OCI-LY7 (cell line): ENCODE measurements at places on chromosomes 4 and X. TPM values are rescaled to one million over a fixed set of nuclear protein-coding genes. Genes with fewer than 3 reads are reported as not detected.

Gene APOOL
- total RNA-seq, result 14.3 TPM in 2 replicates

Gene HSPA4L
- not detected in 2 replicates for total RNA-seq

Gene TMSB15B
- 23.6 and 24.3 TPM in 2 replicates for total RNA-seq

Gene CORIN
- 0.40 TPM in 1 of 2 replicates, not detected in the other for total RNA-seq

Gene TECRL
- not detected in 2 replicates for total RNA-seq

GRCh38 chr4:99983289-99983943, 33.3 kb upstream of the H2AZ1 start:
- no peak for DNase-seq

DNA sequence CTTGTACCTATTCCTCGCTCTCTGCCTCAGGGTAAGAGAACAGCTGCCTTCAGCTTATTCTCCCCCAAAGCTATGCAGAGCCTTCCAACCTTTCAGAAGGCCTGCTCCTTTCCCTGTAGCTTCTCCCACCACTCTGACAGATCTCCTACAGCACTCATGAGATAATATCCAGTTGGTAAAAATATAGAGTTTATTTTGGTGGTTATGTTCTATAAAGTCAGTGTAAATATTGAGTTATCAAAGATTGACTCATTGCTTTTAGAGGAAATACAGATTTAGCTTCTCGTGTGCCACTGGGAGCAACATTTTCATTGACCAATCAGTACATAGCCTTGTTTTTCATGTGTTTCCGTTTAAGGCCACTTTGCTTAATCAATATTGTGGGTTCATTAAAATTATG, 216.2 kb upstream of the TECRL start:
- no peak for DNase-seq

DNA sequence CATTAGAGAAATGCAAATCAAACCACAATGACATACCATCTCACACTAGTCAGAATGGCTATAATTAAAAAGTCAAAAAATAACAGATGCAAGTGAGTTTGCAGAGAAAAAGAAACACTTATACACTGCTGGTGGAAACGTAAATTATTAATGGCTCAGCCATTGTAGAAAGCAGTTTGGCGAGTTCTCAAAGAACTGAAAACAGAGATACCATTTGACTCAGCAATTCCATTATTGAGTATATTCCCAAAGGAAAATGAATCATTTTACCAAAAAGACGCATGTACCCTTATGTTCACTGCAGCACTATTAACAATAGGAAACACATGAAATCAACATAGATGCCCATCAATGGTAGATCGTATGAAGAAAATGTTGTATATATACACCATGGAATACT, 75.0 kb downstream of the NAA11 start:
- no peak for DNase-seq

Gene FGFBP1
- not detected in 2 replicates for total RNA-seq

DNA sequence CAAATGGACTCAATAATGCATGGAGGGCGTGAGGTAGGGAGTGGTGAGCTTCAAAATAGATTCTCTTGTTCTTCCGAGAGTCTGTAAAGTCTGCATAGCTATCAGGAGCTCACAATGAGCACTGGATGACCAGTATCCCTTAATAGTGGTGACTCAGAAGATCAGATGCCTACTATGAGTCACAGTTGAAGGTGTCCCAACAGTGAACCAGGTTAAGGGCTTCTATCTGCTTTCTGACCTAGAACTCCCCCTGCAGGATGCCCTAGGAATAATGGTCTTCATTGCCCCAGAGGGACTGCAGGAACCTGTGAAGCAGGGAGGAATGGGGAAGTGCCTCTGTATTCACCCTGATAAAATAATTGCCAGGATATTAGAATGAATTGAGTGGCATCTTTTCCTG, 22.1 kb downstream of the DGKK start:
- DNase-seq, result peak; percentile 2

- no peak for DNase-seq
Measured at GRCh38 chr4:28435314-28435713, 1574.7 kb downstream of the STIM2 start.

- DNase-seq, result no peak
Measured at GRCh38 chrX:38824176-38824575, 22.9 kb downstream of the MID1IP1 start.

DNA sequence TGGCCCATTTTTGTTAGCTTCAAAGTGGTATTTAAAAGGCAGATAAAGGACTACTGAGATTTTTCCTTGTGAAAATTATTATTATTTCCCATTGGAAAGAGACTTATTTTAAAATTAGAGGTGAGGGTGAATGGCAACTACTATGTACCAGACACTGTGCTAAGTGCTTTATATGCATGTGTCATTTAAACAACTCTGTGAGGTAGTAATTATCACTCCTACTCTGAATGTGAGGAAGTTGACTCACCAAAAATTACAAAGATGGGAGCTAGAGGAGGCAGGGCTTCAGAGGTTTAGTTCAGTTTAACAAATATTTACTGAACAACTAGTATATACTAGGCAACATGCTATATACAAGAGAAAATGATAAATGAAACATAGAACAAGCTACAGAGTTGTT, 78.2 kb downstream of the MSL3 start:
- no peak for DNase-seq

- DNase-seq, result no peak
Measured at GRCh38 chr4:141730805-141731204, 94.4 kb downstream of the IL15 start.

Gene SOX3
- not detected in 2 replicates for total RNA-seq

- DNase-seq, result no peak
Measured at GRCh38 chr4:109083911-109084310, 218.5 kb downstream of the COL25A1 start.

DNA sequence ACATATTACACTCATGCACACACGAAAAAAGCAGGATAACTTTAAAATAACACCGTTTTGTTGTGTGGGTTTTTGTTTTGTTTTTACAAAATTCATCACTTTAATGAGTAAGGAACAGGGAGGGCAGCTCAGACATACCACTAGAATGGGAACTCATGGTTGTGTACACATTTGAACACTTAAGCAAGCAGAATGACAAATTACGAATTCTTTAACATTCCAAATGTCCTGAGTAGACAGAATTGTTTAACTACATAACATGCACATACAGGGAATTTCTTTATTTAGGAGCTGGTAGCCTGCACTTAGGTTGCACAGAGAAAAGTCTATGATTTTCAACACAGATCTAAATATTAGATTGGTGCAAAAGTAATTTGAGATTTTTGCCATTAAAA, 96.4 kb downstream of the ATP8A1 start:
- DNase-seq, result no peak

- no peak for DNase-seq
Measured at GRCh38 chr4:182537031-182537795, 294.0 kb downstream of the TENM3 start.

DNA sequence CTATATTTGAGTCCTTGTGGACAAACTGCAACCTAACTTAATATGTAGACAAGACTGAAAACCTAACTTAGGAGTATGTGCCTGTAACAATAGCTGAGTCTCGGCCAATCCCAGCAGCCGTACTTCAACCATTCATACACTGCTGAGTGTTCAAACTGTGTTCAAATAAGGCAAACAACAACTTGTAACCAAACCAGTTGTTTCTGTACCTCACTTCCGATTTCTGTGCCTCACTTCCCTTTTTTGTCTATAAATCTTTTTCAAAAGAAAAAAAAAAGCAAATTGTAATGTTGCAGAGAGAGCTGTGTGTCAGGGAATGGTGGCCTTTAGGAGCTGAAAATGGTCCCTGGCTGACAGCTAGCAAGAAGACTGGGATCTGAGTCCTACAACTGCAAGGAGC, 46.0 kb downstream of the GEMIN8 start:
- DNase-seq, result peak; percentile 47

GRCh38 chrX:71543316-71543715, 10.4 kb downstream of the OGT start:
- DNase-seq, result no peak

DNA sequence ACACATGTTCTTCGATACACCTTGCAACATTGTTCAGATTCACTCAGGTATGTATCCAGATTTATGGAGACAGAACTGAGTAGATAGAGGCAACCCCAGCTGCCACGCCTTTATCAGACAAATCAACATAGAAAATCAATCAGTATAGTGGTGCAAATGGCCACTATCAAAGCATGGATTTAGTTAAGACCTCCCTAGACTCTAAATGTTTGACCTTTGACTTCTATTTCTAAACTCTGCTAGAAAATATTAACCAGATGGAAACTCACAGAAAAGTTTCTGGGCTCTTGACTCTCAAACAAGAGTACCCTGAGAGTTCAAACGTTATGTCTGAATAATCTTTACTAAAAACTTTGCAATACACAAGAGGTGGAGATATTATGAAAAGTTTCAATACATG, 411.5 kb downstream of the IQCM start:
- no peak for DNase-seq

Gene ADAM29
- 1.1 and 1.2 TPM in 2 replicates for total RNA-seq

- no peak for DNase-seq
Measured at GRCh38 chrX:9759337-9759736, 6.3 kb downstream of the GPR143 start.

Gene COL25A1
- not detected in 2 replicates for total RNA-seq

DNA sequence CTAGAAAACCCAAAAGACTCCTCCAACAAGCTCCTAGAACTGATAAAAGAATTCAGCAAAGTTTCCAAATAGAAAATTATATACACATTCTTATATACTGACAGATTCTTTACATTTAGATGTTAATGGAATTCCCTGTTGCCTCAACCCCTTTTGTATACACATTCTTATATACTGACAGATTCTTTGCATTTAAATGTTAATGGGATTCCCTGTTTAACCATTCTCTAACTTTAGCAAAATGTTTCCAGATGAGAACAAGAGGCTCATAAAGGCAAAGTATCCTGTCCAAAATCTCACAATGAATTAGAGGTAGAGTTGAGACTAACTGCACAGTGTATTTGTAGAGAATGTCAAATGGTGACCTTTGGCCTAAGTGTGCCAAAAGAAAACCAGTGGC, 23.1 kb upstream of the AR start:
- DNase-seq, result no peak

- DNase-seq, result no peak
Measured at GRCh38 chr4:10196191-10196590, 79.6 kb upstream of the WDR1 start.

DNA sequence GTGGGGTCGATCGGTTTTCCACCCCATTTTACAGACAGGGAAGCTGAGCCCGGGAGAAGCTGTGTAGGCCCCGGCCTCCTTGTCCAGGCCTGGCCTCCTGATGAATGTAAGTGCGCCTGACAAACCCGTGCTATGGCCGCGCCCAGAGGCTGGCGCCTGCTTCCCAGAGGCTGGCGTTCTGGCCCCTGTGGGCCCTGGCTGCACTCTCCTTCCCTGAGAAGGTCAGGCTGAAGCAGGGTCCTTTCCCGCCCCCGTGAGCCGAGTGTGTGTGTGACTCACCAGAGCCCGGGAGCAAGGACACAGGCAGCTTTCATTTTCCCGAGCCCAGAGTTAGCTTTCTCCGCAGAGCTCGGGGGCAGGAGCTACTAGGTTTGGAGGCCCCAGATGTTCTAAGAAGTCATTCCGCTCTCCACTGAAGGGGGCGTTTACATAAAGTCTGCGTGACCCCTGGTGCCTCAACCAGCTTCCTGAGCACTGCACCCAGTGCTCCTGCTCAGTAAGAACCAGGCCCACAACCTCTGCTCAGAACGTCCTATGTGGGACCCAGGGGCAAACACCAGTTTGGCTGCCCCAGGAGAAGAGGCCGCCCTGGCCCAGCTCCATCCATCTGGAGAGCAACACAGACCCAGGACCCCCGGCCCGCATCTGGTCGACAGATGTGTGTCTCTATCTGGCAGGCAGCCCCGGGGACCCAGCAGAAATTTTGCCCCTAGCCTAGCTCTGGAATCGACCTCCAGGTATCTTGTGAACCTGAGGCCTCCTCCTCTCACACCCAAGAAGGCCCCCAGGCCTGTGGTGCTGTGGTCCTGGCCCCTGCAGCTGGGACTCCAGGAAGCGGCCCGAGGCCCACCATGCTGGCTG, 13.6 kb downstream of the UVSSA start:
- no peak for DNase-seq

GRCh38 chrX:70664726-70665125, 220.1 kb downstream of the DLG3 start:
- peak; percentile 11 for DNase-seq

Gene TET2
- not detected in 2 replicates for total RNA-seq

DNA sequence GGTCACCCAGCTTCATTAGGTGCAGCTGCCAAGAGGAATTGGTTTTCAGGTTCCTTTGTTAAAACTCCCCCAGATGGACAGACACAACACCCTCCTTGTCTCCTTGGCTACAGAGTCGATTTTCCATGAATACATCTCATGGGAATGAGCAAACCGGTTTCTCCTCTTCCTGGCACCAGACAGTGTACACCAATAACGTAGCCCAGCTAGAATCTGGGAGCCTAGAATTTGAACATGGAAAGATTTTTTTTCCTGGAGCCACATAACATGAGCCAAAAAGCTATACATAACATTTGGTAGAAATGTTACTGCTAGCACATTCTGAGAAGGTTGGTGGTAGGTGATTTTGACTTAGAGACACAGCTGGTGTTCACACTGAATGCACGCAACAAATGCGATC, 62.9 kb upstream of the SLC34A2 start:
- no peak for DNase-seq

Gene CCSER1
- not detected in 2 replicates for total RNA-seq

DNA sequence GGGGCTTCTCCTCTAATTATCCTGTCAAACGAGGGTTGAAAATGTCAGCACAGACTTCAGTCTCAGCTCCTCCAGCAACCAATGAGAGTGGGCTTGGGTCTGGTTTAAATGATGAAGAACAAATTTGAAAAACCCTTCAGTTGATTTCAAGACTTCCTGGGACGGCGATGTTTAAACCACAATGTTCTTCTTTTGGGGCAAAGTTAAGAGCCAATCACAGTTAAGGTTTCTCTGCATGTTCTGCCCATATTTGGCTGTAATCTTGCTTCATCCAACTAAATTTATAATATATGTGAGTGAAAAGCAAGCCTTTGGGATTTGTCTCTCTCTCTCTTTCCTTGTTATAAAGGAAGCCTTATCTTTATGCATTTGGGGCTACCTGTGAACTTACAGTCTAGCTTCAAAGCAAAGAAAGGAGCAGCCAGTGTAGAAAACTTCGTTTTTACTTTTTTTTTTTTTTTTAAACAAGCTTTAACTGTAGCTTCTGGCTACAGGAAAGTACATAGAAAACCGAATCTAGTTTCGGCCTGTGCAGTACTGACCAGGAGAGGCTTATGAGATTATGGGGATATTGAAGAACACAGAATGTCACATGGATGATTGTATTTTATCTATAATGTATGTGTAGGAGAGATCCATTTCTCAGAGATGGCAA, 46.8 kb upstream of the FAM9C start:
- DNase-seq, result no peak
